ENCODE measurements at places on chromosomes 3 and 15. TPM values are rescaled to one million over a fixed set of nuclear protein-coding genes. Genes with fewer than 3 reads are reported as not detected.

DNA sequence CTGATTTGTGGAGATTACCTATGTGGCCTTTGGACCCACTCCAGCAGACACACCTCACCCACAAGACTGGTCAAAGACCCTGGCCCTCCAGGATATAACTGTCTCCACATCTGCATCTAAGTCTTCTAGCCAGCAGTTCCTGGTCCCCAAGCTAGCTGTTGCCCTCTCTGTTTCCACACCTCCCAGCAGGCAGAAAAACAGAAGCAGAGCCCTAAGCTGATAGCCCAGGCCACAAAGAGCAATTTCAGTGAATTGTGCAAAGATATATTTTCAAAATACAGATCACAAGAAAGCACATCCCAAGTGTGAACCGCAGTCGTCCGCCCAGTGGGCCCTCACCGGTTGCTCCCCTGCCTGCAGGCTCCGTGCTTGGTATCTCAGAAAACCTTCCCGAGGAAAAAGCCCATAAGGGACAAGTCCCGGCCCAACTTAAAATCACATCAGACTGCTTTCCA lies 2.6 kb downstream of the TNIK start:
- no peak for DNase-seq

- peak; percentile 18 for DNase-seq
These were observed 605 bp downstream of the DCUN1D1 start for GRCh38 chr3:182979674-182980191.

- no peak for DNase-seq
These were observed 2.0 kb downstream of the XRN1 start for GRCh38 chr3:142445816-142446254.

DNA sequence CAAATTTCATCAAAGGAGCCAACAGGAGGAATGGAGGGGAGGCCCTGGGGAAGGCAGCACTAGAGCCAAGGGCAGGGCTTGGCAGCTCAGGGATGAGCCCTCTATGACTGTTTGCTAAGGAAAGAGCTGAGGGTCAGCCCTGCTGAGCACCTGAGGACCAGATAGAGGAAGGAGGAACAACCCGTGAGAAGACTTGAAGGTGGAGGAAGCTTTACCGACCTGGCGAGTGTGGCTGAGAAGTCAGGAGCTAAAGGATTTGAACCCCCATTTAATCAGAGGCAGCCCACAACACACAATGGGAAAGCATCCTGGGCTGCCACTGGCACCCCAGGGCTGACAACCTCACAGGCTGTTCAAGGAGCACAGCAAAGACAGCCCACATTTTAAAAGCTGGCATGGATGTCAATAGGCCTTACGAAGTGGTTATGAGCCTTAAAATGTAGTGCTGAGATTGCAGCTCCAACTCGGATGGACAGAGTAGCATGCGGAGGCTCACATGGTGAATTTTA lies 20.7 kb upstream of the LRRC2 start:
- no peak for DNase-seq

GRCh38 chr3:119664850-119665379 lies 4.5 kb upstream of the POPDC2 start:
- no peak for DNase-seq

- DNase-seq, result no peak
These were observed 8.0 kb downstream of the ESYT3 start for GRCh38 chr3:138442433-138442832.

Gene OCA2
- total RNA-seq, result 0.79 TPM

Gene GATM
- total RNA-seq, result 64.1 TPM

Gene RUBCN
- total RNA-seq, result 30.4 TPM

Gene CCR5
- total RNA-seq, result not detected

Gene VPS8
- 78.9 TPM for total RNA-seq
